ENCODE measurements at places on chromosomes 5 and 9.

DNA sequence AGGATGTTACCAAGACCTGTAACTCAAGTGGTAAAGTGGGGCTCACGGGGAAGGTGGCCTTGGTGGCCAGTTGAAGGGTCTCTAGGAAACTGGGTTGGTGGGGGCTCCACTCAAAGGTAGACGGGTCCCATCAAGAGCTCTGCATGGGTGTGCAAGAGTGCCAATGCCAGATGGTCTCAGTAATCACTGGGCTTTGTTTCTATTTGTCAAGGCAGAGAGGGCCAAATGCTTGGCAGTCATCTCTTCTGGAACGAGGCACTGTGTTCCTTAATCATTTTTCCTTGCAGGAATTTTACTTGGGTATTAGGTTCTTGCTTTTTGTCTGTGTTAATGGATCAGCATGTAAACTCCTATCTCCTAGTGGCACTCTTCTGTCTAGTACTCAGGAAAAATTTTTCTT lies 220.8 kb downstream of the DIRAS2 start:
- DNase-seq = no peak

DNA sequence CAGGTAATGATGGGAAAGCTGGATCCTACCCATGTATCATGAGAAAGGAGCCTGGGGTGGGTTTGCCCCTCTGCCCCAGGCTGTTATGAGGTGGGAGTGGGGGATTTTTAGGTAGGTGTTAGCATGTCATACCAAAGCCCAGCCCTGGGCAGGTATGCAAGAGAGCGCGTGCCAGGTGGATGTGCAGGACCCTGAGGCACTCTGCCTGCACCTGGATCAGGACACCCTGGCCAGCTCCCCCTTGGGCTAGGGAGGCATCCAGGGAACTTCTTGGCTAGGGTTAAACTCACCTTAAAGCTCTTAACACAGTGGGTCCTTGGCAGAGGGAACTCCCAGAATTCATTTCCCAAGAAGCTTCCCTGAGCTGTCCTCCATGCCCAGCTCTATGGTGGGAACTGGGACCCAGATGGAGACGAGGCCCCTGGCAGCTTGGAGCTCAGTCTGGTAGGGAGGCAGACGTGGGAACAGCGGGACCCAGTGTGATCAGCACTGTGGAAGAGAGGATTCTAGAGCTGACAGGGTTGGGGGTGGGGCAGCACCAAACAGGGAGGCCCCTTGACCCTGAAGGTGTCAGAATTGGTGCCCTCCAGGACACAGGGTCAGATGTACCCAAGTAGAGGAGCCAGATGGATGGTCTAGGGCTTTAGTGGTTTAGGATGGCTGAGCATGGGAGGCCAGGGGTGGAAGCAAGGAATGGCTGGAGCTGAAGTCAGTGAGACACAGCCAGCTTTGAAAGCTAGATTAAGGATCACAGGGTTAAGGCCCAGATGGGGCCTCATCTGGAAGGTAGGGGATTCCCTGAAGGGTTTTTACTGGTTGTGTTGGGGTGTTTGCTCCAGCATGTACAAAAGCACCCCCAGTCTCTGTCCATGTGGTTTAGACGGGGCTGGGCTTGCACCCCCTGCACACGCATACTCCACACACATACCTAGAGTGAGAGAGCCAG lies 2.2 kb upstream of the PRR7 start:
- no peak for DNase-seq

GRCh38 chr9:19173598-19174125 lies 46.4 kb upstream of the PLIN2 start:
- no peak for DNase-seq

DNA sequence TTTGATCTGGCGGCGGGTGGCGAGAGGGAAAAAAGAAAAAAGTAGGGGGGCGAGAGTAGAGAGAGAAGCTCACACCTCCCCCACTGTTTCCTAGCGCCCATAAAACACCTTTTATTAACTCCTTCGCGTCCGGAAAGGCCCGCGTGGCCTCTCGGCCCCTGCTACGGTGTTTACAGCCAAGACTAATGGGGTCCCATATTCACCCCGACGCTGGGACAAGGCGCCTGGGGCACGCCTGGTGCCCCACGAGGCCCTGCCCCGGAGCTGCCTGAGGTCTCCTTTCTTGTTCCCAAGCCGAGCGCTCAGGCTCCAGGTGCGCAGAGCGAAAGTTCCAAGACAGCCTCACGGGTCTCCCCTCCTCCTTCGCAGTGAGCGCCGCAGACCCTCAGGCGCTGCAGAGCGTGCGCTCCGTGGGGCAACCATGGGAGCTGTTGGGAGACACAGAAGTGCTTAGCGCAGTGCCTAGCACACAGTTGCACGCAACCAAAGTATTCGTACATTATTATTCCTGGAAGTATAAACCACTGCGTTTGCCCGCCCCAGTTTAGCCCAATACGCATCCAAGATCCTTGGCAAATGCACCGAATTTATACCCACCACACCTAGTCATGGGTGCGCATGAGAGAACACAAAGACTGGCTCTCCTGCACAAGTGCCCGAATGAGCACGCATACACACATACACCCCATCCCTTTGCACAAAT lies 4.3 kb downstream of the HAND1 start:
- DNase-seq = no peak

- DNase-seq = no peak
Observed at GRCh38 chr5:122770477-122770876, 4.4 kb upstream of the SNX2 start.

DNA sequence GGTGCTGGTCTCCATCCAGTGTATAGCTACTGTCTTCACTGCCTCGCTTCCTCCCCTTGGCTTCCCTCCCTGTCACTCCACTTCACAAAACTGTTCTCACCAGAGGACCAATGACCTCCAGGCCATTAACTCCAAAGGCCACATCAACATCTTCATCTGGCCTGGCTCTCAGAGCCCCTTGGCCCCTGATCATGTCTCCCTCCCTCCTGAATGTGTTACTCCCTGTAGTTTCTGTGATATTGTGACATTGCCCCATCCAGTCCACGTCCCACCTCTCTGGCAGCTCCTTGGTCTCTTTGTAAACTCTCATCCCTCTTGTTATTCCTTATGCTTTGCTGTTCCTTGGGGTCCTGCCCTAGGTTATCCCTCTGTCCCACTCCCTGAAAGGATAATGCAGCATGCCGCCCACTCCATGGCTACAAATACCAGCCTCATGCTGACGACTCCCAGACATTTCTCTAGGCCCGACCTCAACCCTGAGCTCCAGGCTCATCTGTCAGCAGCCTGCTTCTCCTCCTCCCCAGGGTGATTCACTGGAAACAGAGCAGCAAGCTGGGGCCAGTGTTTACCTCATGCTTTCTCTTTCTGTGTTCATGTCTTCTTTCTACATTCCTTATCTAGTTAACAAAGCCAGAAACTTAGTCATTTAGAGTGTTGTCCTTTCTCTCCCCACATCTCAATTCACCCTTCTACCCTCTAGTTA lies 312.2 kb downstream of the SPOCK1 start:
- DNase-seq = no peak

- DNase-seq = peak; percentile 42
Observed at GRCh38 chr5:172806897-172807672, 27.0 kb upstream of the ERGIC1 start.

DNA sequence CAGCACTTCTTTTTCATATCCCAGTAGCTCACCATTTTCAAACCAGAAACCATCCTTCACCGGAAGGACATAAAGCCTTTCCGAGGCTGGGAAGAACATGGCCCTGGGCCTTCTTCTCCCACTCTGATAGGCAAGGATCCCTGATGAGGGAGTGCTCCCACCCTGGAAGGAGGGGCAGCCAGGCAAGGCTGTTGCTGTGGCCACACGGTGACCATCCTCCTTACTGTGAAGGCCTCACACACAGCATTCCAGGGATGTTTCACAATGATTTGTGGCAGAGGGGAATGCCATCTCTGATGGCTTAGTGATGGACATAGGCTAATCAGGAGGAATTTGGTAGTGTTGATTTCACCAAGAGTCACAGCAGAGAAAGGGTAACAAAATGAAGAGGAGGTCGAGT lies 130.7 kb downstream of the ADAMTS12 start:
- DNase-seq = no peak

DNA sequence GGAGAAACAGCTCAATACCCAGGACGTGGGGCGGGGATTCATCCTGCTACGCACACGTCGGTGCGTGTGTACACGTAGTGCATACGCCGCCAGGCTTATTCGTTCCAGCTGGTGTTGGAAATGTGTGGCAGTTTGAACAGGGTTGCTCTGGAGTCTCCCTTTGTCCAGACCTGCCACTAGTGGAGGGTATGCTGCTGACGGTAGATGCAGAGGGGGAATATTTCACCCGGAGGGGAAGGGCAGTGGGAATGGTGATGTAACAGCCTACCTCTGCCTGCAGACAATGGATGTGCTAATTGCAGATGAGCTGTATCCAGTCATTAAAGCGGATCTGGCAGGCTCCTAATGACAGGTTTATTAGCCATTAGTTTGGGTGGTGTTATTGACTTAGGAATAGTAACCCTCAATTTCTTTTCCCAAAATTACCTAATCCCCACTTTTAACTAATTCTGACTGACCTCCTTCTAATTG lies 142.7 kb downstream of the PAX5 start:
- no peak for DNase-seq

- no peak for DNase-seq
Observed at GRCh38 chr5:112878760-112879159, 17.7 kb downstream of the SRP19 start.

- DNase-seq = no peak
Observed at GRCh38 chr5:643351-643801, 31.2 kb downstream of the CEP72 start.

GRCh38 chr5:97009212-97009898 lies 73.5 kb downstream of the LNPEP start:
- DNase-seq = no peak

DNA sequence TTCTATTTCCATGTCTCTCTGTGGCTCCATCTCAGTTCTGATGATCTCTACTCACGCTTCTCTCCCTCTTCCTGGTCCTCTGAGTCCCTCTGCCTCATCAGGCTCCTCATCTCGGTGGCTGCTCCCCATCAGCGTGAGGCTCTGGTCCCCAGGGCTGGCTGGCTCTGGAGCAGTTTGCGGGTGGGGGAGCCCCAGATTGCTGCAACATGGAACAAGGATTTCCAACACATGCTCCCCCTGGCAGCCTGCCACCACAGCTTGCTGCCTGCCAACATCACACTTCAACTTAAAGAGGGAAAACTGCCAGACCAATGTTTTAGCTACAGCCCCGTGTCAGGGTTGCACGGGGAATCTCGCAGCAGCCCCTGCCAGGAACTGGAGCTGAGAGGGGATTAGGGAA lies 77.2 kb upstream of the NEK6 start:
- no peak for DNase-seq

- no peak for DNase-seq
Observed at GRCh38 chr5:146042628-146043279, 62.6 kb downstream of the PLAC8L1 start.

DNA sequence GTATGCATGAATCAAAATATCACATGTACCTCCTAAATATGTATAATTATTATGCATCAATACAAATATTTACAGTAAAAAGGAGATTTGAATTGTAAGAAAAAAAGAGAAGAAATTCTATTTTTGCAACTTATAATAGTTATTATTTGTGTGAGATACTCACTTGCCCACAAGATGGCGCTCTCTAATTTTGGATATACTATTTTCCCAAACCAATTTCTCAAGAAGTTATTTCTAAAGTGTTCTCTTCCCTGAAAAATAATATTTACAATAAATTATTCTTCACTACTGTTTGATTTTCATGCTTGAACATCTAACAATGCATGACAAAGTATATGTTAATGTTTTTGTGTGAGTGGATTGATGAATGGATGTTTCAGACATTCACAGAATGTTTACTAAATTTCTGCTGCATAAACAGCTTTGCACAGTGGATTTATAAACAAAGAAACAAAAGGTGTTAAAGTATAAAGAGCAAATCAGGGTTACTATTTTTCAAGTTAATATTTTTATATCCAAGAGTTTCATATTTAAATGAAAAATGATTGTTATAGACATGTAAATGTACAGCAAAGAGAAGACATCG lies 503.4 kb downstream of the PDE4D start:
- DNase-seq = no peak

DNA sequence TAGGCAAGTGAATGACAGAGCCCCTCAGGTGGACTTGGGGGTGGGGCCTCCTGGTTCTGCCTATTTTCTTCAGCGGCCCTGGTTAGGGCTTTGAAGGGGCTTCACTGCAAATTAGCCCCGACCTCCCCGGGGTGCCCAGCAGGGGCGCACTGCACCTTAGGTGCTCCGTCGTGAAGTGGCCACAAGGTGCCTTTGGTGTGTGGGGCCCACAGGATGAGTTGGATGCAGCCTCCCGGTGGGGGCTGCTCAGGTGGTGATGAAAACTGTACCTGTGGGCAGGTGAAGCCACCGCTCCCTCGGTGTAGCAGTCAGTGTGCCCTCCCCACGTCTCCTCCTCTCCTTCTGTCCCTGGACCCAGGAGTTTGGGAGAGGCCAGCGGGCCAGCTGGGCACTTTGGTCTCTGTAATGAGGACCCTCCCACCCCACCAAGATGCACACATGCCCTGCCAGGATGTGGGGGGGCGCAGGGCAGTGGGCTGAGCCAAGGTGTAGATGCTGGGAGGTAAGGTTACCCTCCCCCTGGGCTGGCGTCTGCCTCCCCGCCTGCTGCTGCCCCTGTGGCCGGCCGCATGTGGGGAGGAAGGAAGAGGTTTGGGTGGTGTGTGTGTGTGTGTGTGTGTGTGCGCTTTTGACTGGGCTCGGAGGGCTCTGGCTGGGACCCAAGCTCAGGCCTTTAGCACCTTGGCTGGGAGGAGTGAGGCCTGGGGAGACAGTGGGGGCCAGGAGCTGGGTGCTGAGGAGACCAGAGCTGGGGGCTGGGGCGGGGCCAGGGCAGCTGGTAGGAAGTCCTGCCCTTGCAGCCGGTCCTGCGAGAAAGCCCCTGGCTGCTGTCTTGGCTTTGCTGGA lies 55.6 kb downstream of the RXRA start:
- no peak for DNase-seq

- DNase-seq = no peak
Observed at GRCh38 chr9:86351880-86352279, 2.3 kb downstream of the TUT7 start.

DNA sequence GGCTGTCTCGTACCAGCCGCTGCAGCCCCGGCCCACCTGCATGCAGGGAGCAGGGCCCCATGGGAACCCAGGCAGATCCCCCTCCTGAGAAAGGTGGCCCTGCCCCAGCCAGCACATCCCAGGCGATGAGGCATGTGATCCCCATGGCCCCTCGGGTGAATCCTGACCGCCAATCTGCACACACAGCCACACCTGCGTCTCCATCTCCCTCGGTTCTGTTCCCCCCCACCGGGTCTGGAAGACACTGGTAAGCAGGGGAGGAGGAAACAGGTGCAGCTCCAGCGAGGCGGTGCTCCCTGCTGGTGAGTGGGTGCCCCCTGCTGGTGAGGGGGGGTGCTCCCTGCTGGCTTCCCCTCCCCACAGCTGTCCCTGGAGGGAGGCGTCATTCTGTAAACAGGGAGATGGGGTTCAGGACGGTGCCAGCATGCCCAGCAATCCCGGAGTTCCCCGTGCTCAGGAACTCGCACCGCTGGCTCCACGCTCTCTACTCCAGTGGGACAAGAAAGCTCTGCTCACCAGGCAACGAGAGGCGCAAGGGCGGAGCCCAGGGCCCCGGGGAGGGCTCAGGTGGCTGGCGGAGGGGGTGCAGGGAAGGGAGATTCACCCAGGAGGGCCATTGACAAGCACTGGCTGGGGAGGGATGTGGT lies 28.4 kb upstream of the SLC12A7 start:
- DNase-seq = peak; percentile 63
